Fibroblast of villous mesenchyme (primary cell): ENCODE measurements at places on chromosomes 7 and 10. TPM values are rescaled to one million over a fixed set of nuclear protein-coding genes. Genes with fewer than 3 reads are reported as not detected.
A peak's percentile ranks its signal among the peaks of the same experiment; 100 is the strongest.

- peak; percentile 81 for DNase-seq
These were observed 95.7 kb downstream of the DNAJB6 start for GRCh38 chr7:157432541-157432956.

DNA sequence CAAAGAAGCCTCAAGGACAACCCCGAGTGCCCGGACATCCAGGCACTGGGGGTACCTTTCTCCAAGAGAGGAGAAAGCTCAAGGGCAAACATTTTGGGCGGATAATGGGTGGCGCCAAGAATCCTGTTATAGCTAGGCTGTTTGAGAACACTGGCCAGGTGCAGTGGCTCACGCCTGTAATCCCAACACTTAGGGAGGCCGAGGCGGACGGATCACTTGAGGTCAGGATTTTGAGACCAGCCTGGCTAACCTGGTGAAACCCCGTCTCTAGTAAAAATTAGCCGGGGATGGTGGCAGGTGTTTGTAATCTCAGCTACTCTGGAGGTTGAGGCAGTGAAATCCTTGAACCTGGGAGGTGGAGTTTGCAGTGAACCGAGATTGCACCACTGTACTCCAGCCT, 25.2 kb upstream of the UNC5B start:
- no peak for DNase-seq

DNA sequence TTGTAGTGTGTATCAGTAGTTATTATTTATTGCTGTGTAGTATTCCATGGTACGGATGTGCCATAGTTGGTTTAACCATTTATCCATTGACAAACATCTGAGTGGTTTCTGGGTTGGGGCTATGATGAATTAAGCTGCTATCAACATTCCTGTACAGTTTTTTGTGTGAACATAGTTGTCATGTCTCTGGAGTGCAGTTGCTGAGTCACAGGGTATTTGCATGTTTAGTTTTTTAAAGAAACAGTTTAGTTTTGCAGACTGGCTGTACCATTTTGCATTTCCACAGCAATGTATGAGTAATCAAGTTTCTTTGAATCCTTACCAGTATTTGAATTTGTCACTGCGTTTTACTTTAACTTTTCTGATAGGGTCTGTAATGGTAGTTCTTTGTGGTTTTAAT, 516.7 kb upstream of the CELF2 start:
- DNase-seq, result peak; percentile 48

DNA sequence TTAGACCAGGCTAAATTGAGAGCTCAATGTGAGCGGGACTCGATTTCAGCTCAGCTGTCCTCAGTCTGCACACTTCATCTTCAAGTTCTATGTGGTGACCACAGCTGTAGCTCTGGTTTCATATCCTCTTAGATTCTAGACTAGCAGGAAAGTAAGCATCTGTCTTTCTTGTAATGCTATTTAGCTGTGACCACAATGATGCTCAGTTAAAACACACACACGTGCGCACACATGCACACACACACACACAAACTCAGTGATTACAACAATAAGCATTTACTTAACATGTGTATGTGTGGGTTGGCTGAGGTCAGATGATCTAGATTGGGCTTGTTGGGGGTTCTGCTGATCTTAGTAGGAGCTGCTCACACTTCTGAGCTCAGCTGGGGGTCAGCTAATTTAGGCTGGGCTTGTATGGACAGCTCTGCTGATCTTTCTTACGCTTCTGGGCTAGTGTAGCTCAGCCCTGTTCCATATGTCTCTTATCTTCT, 82.5 kb downstream of the ZNF365 start:
- no peak for DNase-seq

DNA sequence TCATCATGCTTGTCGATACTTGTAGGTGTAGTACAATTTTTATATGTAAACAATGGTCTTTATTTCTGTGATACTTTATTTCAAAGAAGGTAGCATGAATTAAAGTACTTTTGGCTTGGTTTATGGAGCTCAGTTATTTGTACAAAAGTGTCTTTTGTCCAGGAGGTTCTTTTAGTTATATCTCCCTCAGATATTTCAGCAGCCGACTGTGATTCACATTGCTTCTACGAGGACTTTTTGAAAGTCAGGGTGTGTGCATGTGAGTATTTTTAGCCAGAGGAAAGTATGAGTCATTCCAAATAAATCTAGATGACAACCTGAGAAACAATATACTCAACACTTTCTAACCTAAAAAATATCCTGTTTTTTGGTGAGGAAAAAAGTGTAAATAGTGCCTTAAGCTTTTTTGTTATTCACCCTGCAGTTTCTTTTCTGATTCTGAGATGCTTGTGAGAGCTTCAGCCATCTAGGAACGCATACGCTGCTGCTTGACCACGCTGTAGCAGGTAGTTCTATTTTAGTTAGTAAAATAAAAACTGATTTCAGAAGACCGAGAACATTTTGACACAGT, 595 bp upstream of the SUN1 start:
- peak; percentile 95 for DNase-seq

DNA sequence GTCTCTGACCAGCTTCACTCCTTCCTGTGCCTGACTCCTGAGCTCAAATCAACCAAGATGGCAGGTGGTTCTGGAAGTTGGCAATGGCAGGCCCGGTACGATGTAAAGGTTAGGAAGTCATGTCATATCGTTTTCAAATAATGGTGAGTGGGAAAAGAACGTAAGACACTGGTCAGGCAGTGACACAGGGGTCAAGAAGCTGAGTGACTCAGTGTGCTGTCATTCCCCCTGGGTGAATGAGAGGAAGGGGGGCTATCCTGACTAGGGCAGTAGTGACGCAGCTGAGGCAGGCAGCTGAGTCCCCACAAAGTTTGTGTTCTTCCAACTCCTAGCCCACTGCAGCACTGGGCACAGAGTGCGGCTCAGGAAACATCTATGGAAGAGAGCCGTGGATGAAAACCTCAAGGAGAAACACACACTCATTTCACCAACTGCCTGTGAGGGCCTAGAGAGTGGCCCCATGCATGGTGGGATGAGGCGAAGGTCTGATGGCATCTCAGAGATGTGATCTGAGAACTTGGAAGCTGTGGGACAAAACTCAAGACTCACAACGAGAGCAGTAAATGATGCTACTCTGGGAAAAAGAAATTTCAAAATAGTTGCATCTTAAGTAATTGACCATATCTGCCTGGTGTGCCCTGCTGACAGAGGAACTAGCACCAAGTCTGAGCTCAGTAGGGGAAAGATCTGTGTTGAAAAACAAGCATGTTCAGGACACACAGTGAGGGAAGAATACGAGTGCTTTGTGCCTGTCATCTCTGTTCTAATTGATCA, 23.2 kb downstream of the CREB3L2 start:
- peak; percentile 97 for DNase-seq

GRCh38 chr10:86941991-86942421, 15.4 kb downstream of the MMRN2 start:
- DNase-seq, result no peak

GRCh38 chr7:54663603-54664234, 95.3 kb downstream of the SEC61G start:
- no peak for DNase-seq

DNA sequence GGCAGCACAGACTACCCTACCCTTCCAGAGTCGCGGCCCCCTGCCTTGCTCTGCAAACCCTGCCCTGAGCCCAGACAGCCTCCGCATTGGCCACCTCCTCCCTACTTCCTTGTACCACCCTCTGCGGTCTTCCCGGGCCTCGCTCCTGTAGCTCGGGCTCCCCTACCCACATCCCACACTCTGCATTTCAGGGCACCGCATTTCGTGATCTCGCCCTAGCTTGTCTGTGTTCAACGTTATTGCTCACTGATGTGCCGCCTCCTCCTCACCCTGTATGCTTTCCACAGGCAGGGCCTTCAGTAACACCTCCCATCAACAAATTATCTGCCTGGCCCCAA, 6.6 kb downstream of the PDIA4 start:
- DNase-seq, result no peak

GRCh38 chr10:87632454-87632853, 27.2 kb upstream of the PAPSS2 start:
- DNase-seq, result no peak

DNA sequence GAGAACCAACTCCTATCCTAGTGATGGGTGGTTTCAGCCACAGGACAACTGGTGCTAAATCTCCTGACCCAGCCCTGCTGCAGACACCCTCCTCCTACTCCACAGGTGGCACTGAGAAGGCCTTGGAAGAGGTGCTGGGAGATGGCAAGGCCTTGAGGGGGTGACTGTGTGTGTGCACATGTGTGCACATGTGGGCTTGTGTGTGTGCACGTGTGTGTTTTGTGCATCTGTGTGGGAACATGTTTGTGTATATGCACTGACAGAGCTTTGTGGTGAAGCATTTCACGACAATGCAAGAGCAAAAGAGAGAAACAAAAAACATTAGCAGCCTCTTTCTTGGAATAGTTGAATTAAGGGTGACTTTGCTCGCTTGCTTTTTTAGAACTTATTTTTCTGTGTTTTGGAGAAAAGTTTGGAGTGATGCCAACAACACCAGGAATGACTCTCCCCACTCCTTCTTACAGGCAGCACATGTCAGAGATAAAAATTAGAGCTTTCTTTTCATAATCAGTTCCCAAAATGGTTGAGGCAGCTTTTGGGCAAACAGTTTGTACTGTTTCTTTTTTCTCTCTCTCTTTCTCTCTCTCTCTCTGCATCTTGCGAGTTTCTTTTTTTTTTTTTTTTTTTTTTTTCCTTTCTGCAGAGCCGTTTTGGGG, 69.5 kb downstream of the SEC61G start:
- no peak for DNase-seq

- DNase-seq, result no peak
These were observed 34.9 kb upstream of the TLL2 start for GRCh38 chr10:96548589-96548988.

DNA sequence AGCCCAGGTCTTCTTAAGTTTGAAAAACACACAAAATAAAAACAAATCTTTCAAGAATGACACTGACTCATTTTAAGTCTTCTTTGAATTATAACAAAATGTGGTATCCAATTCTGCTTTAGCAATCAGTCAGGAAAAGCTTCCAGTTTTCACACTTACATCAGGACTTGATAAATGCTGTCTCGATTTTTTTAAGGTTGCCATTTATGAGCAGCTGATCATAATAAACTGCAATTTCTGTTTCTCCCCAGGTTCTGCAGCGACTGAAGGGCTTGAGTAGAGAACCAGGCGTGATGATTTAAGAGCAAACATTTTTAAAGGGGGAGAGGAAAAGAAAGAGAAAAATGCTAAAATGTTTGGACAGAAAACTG, 71.1 kb downstream of the FAM107B start:
- no peak for DNase-seq

The CDC14C gene
- under 0.01 TPM in 1 of 2 replicates, not detected in the other for total RNA-seq

The KAZALD1 gene
- total RNA-seq, result 9.1 and 9.3 TPM in 2 replicates

The AKR1C2 gene
- 1.6 and 5.2 TPM in 2 replicates for total RNA-seq

The FZD1 gene
- 5.2 and 9.0 TPM in 2 replicates for total RNA-seq

The NODAL gene
- total RNA-seq, result not detected in 2 replicates

The EIF4EBP2 gene
- total RNA-seq, result 43.2 and 58.7 TPM in 2 replicates

The CNTNAP2 gene
- not detected in 2 replicates for total RNA-seq

The LIPM gene
- total RNA-seq, result not detected in 2 replicates

The OR6V1 gene
- total RNA-seq, result not detected in 2 replicates

The ABLIM1 gene
- total RNA-seq, result 10.0 and 18.6 TPM in 2 replicates
